Activated CD8-positive, alpha-beta T cell treated with anti-CD3 and anti-CD28 coated beads, Interleukin-2, amount 10 ng/mL, durations not matched to agents 7 days and 5 days (primary cell): ENCODE measurements at places on chromosomes 3 and 15. TPM values are rescaled to one million over a fixed set of nuclear protein-coding genes. Genes with fewer than 3 reads are reported as not detected.
A peak's percentile ranks its signal among the peaks of the same experiment; 100 is the strongest.

Gene PLA2G4F
- not detected for total RNA-seq

Gene TMEM41A
- 21.6 TPM for total RNA-seq

Gene CCR8
- total RNA-seq = 0.55 TPM

Gene POTEB3
- not detected for total RNA-seq

Gene RPS17
- 1,800 TPM for total RNA-seq

Gene PLA1A
- not detected for total RNA-seq

Gene ZNF770
- 34.0 TPM for total RNA-seq

Gene RPL4
- 2,528 TPM for total RNA-seq

Gene TM2D3
- 36.8 TPM for total RNA-seq

Gene PRR20G
- total RNA-seq = not detected

DNA sequence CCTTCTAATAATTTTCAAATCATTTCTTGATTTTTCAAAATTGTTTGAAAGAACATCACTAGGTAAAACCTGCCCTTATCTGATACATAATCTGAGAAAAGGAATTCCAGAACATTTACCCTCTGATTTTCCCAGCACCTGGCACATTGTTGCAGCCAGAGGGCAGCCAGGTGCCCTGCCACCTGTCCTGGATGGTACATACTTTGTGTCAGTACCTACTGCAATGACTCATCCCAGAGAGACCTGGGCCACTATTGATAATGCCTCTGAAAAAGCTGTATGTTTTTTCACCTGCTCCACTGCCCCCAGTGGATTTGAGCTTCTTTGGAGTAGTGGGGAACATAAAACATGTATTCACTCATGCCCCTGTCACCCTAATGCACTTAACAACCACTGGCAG is 648.9 kb upstream of the GBE1 start:
- no peak for DNase-seq

GRCh38 chr15:50181201-50181968 is 611 bp upstream of the SLC27A2 start:
- no peak for DNase-seq

DNA sequence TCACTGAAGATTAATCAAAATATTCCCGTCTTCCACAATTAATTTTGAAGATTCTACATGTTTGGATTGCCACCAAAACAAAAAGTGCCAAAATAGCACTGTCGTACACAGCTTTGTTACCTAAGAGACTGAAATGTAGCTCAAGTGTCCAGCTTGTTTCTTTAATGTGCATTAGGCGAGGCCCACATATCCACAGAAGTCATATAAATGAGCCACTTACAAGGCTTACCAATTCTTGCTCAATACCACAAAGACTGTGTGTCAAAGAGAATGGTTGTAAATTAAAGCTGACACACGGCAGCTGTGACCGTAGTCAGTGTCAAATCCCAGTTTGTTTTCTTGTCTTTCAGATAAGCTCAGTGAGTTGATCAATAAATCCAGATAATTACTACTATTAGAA is 639.4 kb upstream of the TBL1XR1 start:
- no peak for DNase-seq

GRCh38 chr15:88623061-88623460 is 1.9 kb downstream of the AEN start:
- DNase-seq = no peak

GRCh38 chr15:95830281-95830680 is 500.2 kb upstream of the NR2F2 start:
- DNase-seq = no peak

DNA sequence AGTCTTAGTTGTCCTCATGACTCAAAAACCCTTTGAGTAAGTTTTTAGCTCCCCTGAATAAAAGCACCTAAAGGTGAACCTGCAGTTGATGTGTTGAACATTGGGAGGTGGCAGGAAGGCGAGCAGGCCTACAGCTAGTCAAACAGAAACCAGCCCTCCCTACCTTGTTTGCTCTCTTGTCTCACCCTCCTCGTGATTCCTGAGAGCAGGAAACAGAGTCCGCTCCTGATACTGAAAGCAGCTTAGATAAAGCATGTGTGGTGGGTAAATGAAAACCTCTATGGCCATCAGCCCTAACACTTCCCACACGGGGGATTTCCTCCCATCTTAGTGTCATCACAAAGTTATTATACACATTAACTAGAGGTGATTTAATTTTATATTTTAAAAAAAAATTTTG is 21.8 kb upstream of the CLDN18 start:
- DNase-seq = no peak

- DNase-seq = peak; percentile 10
Observed at GRCh38 chr3:141241616-141242376, 10.2 kb downstream of the PXYLP1 start.

- DNase-seq = no peak
Observed at GRCh38 chr3:16506451-16506850, 7.0 kb downstream of the RFTN1 start.

DNA sequence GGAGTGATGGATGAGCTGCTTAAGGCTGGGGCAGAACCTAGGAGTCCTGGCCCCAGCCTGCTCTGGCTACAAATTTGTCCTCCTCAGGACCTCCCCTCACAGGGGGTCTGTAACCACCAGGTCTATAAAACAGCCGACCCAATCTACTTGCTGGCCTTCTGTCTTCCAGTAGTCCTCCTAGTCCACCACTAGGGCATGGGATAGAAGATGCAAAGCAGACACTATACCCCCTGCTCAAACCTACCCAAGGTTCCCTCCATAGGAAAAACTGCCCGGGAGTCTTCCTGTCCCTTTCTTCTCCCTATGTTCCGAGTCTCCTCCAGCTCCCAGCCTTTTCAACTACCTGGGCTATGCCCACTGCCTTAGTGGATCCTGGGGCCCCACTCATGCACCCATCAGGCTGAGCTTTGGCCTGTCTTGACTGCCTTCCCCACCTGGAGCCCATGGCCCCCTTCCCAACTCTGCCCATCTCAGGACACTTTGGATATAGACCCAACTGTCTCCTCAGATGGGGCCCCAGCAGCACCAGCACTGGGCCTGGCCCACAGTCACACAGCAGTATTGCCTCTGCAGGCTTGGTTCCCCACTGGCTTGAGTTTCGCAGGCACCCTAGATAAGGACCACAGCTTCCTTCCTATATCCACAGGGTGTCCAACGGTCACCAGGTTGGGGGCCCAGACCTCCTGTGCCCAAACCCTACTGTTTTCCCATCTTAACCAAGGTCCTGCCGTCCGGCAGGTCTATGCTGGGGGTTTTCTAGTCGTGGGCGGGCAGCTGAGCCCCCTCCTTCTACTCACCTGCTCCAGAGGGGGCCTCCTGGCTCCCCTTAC is 1.1 kb downstream of the HYAL3 start:
- no peak for DNase-seq

DNA sequence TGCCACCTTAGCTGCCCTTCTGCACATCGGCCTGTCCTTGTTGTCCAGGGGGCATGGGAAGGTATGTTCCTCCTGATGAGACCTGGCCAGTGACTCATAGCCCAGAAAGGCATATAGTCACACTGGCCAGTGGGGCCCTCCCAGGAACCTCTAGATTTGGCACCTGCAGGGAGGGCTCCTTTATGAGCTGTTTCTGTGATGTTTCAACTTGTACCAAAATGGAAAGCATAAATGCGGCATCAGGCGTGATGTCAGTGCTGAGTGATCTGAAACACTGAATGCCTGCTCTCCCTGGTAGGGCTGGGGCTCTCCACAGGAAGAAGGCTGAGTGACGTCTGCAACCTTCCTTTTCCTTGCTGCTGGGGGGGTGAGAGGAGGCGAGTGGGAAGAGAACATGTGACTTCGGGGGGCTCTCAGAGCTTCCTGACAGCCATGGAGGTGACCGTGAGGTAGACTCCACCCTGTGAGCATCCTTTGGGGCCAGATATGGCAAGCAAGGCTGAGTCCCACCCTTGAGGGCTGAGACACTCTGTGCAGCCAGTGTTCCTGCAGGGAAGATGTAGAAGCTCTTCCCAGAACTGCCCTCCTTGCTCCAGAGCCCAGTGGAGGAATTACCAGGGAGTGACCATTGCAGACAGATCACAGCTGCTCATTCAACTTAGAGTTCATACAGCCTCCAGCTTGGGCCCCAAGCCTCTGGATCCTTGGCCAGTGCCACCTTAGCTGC is 37.1 kb upstream of the APEH start:
- DNase-seq = no peak
